ENCODE measurements at places on chromosomes 1 and 21. TPM values are rescaled to one million over a fixed set of nuclear protein-coding genes. Genes with fewer than 3 reads are reported as not detected.

GRCh38 chr1:209873067-209873799 is 45.5 kb downstream of the UTP25 start:
- no peak for DNase-seq

The HOOK1 gene
- 5.1 TPM for polyA plus RNA-seq

DNA sequence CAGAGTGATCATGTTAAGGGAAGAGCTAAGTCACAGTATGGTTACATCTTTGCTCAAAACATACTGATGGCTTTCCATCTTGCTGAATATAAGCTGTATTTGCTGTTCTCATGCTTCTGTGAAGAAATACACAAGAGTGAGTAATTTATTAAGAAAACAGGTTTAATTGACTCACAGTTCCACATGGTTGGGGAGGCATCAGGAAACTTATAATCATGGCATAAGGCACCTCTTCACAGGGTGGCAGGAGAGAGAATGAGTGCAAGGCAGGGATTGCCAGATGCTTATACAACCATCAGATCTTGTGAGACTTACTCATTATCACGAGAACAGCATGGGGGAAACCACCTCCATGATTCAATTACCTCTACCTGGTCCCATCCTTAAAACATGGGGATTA is 24.4 kb upstream of the RGS5 start:
- DNase-seq = no peak

DNA sequence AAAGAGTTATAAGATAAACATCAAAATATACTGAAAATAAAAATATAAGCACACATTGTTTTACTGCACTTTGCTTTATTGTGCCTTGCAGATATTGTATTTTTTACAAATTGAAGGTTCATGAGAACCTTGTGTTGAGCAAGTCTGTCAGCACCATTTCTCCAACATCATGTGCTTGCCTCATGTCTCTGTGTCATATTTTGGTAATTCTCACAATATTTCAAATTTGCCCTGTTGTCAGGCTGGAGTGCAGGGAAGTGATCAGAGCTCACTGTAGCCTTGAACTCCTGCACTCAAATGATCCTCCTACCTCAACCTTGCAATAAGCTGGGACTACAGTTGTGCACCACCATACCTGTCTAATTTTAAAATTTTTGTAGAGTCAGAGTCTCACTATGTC is 21.3 kb upstream of the CNIH3 start:
- no peak for DNase-seq

GRCh38 chr21:39559511-39559910 is 53.2 kb upstream of the B3GALT5 start:
- no peak for DNase-seq

- no peak for DNase-seq
These were observed 5.6 kb upstream of the AHCYL1 start for GRCh38 chr1:109978761-109979488.

DNA sequence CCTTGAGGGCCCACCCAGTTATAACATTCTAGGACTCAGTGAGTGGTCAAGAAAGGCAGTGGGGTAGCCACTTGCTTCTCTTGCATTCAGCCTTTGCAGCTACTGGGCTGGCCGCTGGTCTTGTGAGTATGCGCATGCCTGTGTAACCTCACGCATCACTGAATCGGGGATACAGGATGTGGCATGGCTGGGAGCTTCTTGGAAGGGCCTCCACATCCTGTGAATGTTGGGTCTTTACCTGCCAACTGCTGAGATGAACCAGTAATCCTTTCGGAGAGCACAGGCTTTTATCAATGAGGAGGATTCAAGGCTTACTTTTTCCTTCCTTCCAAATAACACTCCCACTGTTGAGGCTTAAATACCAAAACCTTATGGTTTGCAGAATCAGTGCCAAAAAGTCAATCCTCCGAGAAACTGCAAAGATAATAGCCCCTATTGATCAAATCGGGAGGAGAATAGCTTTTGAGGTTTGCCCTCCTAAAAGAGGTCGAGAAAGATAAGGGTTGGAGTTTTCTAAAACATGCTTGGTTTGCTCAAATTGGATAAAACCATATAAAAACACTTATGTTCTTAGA is 198.9 kb upstream of the UBE2U start:
- DNase-seq = no peak

GRCh38 chr1:156483397-156483796 is 17.2 kb downstream of the MEF2D start:
- DNase-seq = no peak

GRCh38 chr21:33406493-33406892 is 3.3 kb downstream of the IFNGR2 start:
- peak; percentile 56 for DNase-seq

GRCh38 chr1:37890378-37891014 is 31.1 kb upstream of the MTF1 start:
- peak; percentile 39 for DNase-seq

The TMEM200B gene
- polyA plus RNA-seq = not detected

GRCh38 chr1:117796226-117796625 is 133.2 kb downstream of the GDAP2 start:
- DNase-seq = no peak

- DNase-seq = no peak
These were observed 132.9 kb upstream of the C1orf21 start for GRCh38 chr1:184253921-184254320.

DNA sequence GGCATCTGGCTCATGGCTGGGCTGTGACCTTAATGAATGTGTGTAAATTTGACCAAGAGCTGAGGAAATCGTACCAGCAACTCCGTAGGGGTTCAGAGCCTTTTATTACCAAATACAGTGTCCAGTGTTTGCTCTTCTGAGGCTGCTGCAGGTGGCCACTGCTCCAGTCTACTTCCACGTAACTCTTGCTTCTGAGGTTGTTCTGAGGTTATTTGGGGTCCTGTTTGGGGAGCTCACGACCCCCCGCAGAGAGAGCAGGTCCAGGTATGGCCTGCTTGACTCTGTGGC is 33.6 kb downstream of the MAN1C1 start:
- no peak for DNase-seq

DNA sequence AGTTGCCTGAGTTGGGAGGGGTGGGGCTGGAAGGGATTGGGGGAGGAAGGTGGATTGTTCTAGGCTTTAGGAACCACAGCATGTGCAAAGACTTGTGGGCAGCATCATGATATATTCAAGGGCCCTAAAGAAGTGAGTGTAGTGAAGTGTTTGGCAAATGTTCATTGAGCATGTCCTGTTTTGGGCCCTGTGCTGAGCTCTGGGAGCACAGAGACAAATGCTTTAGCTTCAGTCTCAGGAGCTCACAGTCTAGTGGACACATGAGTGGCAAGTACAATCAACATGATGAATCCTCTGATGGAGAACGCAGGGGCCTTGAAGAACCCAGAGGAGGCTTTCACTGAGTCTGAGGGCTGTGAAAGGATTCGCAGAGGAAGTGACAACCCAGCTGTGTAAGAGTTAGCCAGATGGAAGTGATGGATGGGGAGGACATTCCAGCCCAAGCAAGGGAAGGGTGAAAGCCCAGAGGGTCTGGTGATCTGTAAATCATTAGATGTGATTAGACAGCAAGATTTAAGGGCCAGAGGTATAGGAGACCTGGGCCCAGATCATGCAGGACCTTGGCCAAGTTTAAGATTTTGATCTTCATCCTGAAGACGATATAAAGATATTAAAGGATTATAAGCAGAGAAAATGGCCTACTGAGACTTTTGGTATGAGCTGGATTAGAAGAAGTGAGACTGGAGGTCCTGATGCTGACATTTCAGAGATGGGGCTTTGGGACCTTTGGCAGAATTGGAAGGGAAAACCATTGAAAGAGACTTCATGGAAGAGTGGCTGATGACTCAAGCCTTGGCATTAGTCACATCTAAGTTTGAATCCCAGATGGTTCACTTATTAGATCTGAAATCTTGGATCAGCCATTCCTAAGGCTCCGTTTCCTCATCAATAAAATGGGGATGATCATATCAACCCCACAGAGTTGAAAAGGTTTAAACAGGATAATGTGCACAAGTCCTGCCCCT is 4.6 kb downstream of the IPO13 start:
- DNase-seq = no peak

The PLXNA2 gene
- not detected for polyA plus RNA-seq

DNA sequence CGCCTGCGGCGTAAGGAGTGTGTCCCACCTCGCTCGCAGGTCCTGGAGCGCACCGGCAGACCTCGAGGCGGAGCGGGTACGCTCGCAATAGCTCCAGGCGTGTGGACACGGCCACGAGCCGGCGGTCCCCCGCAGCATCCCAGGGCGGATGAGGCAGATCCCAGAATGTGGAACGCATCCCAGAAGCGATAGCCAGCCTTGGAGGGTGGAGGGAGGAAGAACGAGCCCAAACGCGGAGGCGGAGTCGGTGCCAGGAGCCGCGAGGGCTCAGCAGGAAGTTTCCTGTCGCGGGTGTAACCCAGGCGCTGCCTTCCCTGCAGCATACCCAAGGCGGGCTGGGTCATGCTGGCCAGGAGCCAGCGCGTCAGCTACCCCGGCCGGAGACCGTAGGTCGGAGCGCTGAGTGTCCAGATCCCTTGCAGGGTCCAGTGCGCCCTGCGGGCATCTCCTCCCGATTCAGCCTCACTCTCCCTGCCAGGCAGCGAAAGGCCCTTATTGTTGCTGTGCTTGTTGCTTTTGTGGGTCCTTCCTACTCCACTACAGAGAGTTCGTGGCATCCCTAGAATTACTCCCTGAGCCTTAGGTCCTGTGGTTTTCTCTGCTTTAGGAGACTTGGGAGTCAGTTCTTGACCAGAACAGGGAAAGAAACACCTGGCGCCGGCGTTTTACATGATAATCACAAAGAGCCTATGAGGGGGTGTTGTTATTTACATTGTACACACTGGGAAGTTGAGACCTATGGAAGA is 27.7 kb downstream of the STYXL2 start:
- DNase-seq = peak; percentile 42

DNA sequence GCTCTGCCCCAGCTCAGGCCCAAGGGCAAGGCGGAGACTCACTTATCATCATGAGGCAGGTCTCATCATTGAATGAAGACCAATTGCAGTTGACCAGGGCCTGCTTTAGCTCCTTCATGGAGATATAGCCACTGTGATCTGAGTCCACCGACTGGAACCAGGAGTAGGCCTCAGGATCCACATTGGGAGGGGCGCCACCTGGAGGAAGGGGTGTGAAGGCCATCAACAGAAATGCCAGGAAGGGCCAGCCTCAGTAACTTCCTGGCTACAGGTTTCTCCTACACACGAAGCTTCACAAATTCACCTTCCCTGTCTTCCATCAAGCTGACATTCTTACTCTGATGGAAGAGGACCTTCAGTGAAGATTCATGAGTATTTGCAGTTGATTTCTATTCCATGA is 11.6 kb downstream of the PEF1 start:
- DNase-seq = no peak

DNA sequence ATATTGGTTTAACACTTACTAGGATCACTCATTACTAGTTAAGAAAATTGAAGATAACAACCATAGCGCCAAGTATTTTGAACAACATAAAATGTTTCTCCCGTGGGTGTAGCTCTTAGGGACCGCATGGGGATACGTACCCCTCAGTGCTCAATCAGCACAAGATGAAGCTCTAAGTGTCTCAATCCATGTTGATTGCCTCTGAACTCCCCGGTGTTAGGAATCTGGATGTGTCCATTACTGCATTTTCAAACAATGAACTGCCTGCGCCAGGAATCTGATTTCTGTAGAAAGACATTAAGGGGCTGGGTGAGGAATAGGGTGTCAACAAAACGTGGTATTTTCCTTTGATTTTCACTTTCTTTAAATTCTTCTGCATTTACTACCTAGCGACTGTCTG is 100.2 kb downstream of the LMO4 start:
- no peak for DNase-seq

GRCh38 chr21:14826630-14827029 is 238.2 kb downstream of the NRIP1 start:
- DNase-seq = no peak

DNA sequence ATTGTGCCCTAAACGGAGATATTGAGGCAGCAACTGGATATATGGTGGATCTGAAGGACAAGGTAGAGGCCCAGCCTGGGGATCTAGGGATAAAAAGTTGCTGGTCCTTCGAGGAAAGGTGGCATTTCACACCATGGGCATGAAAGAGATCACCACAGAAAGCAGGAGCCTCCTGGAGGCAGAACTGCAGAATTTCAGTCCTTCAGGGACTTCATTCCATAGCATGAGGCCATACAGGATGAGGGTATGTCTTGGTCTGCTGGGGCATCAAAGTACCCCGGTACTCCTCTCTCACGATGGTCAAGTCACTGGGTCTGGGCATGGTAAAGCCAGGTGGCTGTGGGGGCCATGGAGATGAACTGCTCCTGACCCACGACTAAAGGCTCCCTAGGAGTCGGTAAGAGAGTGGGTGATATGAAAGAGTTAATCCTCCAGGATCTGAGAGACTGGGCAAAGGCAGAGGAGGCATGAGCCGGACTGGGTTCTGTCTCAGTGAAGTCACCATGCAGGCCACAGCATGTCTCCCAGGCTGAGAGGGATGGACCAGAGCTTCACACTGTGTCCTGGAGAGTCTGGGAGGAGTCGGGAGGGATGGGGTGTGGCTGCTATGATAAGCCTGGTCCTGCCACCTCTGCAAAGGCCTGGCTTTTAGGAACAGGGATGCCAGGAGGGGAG is 5.8 kb upstream of the SPRR5 start:
- DNase-seq = no peak

DNA sequence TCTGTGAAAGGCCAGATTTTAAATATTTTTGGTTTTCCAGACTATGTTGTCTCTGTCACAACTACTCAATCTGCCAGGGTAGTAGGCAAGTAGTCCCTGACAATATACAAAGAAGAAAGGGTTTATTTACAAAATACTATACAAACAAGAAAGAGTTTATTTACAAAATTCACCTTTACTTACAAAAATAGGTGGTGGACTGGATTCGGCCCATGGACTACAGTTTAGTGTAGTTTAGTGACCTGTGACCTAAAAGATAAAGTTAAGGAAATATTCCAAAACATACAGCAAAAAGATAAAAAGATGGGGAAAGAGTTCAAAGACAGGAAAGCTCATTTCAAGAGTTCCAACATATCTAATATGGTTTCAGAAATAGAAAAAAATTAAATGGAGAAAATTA is 52.9 kb upstream of the MAP10 start:
- no peak for DNase-seq

- DNase-seq = no peak
These were observed 73.3 kb upstream of the PDE4B start for GRCh38 chr1:65719391-65719790.

The RABIF gene
- 24.5 TPM for polyA plus RNA-seq

GRCh38 chr1:161705537-161705936 is 1.5 kb upstream of the FCRLA start:
- no peak for DNase-seq

The OR6N1 gene
- not detected for polyA plus RNA-seq

The RHBDL2 gene
- polyA plus RNA-seq = not detected

DNA sequence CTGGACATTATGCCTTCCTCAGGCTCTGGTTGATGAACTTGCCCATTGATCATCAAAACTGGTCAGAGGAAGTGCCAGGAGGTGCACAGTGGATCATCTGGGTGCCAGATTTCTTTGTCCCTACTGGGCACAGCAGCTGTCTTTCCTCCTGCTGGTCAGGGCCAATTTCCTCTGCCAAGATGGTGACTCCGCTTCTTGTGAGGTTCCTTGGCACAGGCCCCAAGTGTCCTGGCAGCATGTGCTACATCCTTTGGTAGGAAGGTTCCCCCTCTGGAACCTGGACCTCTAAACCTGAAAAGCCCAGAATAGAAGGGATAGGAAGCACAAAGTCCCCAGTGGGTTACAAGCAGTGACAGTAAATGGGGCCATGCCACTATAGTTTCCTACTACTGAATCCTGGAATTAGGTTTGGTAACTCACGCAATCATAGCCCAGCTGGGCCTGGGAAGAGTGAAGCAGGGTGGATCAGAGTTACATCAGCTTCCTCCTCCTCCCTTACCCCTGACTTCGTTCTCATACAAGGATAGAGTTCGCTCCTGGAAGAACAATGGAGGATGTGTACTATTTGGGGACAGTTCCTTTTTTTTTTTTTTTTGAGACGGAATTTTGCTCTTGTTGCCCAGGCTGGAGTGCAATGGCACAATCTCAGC is 147.1 kb downstream of the CNIH3 start:
- DNase-seq = no peak

The LIPI gene
- not detected for polyA plus RNA-seq
